ENCODE measurements at places on chromosomes 4 and X.

- DNase-seq: no peak
Measured at GRCh38 chrX:21394792-21395191, 20.6 kb downstream of the CNKSR2 start.

- no peak for DNase-seq
Measured at GRCh38 chrX:70332600-70332999, 42.7 kb downstream of the KIF4A start.

- DNase-seq: no peak
Measured at GRCh38 chrX:153966283-153966688, 5.3 kb downstream of the HCFC1 start.

- DNase-seq: no peak
Measured at GRCh38 chr4:43757147-43757546, 691.5 kb downstream of the KCTD8 start.

- no peak for DNase-seq
Measured at GRCh38 chrX:69028006-69028760, 137.1 kb downstream of the PJA1 start.

DNA sequence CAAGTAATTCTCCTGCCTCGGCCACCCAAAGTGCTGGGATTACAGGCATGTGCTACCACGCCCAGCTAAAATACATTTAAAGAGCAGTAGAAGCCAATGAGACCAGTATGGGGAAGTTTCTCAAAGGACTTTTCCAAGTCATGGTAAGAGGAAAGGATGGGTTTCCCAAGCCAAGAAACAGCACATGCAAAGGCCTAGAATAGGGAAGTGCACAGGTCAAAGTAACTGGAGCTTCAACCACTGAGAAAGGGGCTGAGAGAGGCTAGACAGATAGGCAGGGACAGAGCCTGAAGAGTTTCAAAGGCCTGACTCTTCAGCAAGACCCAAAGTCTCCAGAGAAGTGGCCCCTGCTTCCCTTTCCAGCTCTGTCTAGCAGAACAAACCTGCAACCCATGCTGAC, 162.1 kb downstream of the CORIN start:
- DNase-seq: no peak

DNA sequence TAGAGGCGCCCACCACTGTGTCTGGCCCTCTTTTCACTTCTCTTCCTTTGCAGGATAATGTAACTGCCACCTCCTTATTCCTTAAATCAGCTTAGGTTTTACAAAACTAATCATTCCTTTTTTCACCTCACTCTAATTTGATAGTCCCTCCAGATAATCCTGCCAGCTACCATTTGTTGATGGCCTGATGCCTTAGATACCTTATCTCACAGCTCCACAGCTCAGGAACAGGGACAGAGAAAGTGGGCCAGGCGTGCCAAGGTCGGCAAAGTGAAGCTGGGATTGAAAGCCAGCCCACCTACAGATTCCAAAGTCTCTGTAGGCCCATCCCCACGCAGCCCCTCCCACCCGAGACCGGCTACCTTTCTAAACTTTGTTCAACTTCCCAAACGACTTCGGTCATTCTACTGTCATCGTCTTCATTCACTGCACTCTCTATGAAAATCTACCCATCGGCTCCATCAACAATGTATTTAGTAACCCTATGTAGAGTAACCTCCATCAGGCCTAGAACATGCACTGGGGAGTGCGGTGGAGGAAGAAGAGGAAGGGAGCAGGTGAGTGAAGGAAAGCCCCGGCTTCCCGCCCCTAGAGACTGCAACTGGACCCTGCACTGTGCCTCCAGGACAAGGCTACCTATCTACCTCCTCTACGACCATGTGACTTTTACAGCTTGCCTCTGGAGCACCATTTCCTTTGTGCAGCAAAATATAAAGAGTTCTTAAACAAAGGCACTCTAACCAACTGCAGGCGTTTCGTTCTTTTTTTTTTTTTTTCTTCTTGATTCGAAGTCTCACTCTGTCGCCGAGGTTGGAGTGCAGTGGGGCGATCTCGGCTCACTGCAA, 1.5 kb downstream of the CASP6 start:
- peak; percentile 59 for DNase-seq

DNA sequence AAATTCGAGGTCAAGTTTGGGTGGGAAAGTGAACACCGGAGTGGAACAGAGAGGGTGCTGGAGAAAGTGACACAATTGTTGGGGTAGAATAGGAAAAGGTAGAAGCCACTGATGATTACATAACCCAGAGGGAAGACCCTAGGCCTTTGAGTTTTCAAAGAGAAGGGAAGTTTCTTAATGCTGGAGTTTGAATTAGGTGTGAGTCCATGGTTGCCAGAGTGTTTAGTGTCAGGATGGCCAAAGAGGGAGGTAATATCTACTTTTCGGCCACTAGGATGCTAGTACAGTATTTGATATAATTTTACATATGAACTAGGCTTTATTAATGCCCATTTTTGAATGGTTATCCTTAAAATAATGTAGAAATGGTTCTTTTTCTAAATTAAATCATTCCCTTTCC, 5.4 kb downstream of the BCORL1 start:
- DNase-seq: no peak

- no peak for DNase-seq
Measured at GRCh38 chr4:2417226-2417764, 1.1 kb downstream of the ZFYVE28 start.

DNA sequence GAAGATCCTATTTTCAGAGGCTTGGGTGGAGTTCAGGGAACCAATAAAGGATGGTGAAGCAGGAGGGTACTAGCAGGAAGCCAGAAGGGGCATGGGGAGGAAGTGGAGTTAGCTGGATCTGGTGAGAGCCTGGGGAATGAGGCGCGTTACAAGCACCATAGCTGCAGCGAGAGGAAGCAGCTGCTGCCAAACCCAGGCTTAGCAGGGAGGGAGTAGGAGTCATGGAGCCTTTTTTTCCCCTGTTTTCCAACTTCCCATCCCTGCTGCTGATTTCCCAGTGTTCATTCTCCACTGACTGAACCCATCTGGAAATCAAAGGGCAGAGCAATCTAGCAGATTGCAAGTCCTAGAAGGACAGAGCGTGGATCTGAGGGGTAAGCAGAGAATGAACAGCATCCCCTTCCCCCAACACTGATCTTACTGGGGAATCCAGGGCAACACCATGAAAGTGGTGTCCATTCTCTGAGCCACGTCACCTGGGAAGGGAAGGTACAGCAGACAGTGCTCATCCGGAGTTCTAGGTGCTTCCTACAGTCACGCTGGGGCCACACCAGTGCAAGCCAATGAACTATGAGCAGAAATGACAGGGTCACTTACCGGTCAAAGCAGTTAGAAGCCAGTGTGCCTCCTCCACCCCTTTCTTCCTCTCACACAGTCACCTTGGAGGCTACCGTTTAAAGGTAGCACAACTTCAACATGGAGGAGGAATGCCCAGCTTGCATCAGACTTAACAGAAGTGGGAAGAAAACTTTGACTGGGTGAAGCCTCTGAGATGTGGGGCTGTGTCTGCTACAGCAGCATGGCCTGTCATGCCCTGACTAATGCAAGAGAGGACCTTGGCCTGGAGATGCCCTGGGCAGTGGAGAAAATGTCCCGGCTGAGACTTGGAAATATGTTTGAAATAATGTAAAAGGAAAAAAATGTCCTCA, 36.7 kb downstream of the SMIM20 start:
- DNase-seq: no peak

DNA sequence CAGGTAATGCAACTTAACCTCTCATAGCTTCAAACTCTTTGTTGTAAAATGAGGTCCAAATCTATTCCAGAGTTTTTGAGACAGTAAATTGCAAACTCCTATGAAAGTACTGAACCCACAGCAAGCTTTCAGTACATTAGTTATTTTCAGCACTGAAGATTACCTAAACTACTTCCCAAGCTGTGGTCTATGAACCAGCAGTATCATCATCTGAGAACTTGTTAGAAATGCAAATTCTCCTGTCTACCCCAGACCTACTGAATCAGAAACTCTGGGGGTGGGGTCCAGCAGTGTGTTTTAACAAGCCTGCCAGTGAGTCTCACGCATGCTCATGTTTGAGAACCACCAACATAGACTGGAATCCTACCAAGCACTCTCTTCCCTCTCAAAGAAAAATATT, 5.7 kb upstream of the CASP6 start:
- no peak for DNase-seq

DNA sequence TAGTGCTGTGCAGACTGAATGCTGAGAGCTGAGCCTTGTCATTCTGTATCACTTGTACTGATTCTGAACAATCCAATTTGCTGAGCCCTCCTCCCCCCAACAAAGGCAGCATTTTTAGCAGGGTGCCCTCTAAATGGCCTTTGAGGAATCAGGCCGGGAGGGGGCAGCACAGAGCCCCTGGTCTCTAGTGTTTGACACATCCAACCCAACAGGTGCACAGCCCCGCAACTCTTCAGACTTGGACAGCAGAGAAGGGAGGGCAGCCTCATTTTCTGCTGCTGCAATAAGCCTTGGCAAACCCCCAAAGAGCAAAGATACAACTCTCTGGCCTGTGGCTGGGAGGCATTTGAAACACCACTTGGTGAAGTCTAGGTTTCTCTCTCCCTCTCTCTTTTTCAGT, 3.4 kb downstream of the ATP1B4 start:
- DNase-seq: peak; percentile 10

DNA sequence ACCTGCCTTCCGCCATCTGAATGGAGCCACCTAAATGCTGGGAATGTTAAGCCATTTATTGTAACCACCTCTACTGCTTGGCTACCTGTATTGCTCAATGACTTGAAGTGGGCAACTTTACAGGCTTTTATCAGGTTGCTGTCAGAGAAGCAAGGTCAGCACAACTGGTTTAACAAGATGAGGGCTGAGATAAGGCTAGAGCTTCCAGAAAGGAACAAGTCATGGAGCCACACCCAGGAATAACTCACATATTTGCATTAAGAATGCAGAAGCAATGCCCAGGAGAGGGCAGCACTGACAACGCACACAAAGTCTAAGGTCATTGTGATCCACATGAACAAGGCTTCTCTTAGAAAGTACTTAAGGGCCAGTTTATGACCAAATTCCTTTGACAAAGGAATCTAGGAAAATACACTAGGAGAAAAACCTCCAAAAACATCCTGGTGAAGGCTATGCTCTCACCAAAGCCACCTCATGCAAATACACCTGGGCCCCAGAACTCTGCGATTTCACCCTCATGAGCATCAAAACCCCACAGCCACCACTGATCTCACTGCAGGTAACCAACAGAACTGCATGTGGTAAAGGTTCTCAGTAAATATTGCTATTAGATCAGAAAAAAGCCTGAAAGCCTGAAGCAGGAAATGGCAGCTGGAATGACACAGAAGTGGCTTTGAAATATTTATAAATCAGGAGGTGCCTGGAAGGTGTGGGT, 15.0 kb upstream of the STS start:
- DNase-seq: peak; percentile 26

GRCh38 chr4:186067757-186068385, 1.1 kb upstream of the TLR3 start:
- no peak for DNase-seq

DNA sequence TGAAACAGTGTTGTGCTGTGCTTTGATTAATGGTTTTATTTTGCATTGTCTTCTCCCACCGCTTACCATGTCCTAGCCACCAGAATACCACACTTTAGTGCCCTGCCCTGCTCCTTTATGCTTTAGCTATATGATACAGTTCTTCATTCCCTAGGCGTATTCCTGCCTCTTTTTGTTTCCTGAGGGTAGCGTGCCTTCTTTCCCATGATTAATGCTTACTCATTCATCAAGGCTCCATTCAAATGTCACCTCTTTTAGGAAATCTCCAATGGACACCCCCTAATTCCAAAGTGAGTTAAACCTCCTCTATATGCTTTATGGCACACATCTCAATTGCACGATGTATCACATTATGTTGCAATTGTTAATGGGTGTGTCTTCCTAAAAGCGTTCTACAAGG, 46.3 kb downstream of the SPANXD start:
- no peak for DNase-seq

DNA sequence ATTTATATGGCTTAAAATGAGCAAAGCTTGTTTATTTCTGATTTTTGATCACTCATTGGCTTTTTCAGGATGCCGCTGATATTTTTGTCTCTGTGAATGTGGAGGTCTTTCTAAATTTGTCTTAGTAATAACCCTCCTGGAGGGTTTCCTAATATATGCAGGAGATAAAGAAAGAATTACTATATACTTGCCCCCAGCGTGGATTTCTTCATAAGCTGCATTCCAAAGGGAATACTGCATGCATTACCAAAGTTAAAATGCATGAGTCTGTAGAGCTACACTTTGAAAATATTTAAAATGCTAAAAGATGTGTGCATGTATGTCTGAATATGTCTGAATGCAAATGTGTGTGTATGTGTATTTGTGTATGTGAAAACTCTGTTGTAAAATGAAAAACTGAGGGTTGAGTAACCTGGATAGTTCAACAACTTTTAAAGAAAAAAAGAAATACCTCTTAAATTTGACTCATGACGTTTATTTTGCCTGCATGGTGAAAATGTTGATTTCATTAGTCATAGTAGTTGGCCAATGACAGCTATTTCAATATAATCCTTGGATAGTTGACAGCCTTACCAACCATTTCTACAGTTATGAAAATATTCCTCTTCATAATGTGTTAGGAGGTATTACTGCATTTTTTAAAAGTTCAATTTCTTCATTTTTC, 113.2 kb upstream of the ZNF827 start:
- no peak for DNase-seq

- DNase-seq: no peak
Measured at GRCh38 chr4:89248879-89249281, 58.7 kb downstream of the GPRIN3 start.

- DNase-seq: no peak
Measured at GRCh38 chrX:117910216-117910615, 206.4 kb downstream of the KLHL13 start.

DNA sequence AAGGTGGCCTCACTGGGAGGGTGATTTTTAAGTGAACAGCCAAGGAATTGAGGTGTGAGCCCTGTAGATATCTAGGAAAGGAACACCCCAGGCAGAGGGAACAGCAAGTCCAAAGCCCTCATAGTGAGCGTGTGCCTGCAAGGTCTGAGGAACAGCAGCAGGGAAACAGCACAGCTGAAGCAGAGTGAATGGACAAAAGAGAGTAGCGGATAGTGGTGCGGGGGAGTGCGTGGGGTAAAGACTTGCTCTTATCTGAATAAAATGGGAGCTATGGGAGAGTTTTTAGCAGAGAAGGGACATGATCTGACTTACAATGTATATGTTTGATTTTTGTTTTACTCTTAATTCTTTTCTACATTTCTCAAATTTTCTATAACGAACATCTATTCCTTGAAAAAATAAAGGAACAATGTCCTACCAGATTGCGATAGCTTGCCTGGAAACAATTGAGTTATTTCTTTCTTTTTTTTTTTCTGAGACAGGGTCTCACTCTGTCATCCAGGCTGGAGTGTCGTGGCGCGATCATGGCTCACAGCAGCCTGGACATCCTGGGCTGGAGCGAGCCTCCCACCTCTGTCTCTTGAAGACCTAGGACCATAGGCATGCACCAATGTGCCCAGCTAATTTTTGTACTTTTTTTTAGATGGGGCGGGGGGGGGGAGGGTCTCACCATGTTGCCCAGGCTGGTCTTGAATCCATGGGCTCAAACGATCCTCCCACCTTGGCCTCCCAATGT, 19.5 kb upstream of the HADH start:
- DNase-seq: no peak
